ENCODE measurements at places on chromosomes 11 and 22.

DNA sequence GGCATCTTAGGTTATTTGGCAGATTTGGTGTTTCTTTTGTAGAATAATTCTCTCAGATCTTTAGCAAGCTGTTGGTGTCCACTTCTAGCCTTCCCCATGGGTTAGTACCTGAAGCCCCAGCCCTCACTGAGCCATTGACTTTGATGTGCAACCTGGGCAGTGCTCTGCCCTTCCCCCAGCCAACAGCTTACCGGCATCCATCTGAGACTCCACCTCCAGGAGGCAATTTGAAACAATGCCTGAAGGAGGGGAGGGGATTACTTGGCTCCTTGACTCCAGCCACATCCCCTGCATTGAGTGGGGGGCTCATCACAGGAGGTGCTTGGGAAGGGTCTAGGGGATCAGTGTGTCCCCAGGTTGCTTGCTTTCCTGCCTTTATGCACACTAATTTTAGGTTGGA lies 114.8 kb downstream of the TRIM29 start:
- DNase-seq = no peak

DNA sequence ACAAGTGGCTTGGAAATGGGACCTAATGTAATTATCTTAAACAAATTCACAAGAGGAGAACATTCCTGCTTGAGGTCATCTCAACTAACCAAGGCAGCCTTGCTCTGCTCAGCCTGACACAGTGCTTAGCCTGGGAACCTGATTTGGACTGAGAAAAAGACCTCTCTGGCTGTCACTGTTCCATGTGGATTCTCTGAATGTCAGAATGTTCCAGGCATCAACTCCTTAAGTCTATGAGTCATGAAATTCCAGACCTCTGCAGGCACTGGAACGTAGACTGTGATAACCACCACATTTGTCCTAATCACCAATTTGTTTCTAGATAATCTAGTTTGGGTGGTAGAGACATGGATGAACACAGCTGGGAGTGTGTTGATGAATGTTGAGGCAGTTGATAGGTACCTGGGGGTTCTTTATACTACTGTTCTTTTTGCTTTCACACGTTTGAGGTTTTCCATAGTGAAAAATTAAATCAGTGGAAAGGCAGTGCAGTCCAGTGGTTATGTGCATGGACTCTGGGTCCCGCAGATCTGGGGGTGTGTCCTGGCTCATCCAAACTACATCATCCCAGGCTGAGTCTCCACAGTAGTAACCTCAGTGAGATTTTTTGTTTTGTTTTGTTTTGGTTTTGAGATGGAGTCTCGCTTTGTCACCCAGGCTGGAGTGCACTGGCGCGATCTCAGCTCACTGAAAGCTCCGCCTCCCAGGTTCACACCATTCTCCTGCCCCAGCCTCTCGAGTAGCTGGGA lies 269.6 kb downstream of the MN1 start:
- DNase-seq = no peak

DNA sequence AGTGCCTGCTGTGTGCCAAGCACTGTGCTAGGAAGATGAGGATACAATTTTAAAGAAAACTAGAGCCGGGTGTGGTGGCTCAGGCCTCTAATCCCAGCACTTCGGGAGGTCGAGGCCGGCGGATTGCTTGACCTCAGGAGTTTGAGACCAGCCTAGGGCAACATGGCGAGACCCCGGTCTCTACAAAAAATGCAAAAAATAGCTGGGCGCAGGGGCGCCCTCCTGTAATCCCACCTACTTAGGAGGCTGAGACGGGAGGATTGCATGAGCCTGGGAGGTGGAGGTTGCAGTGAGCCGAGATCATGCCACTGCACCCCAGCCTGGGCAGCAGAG lies 8.3 kb downstream of the TPBGL start:
- DNase-seq = no peak

GRCh38 chr11:34407121-34407813 lies 31.5 kb upstream of the CAT start:
- no peak for DNase-seq

- DNase-seq = no peak
These were observed 329.1 kb downstream of the TMEM135 start for GRCh38 chr11:87366763-87367405.

- no peak for DNase-seq
These were observed 66.9 kb upstream of the TENM4 start for GRCh38 chr11:79507706-79508105.

- no peak for DNase-seq
These were observed 94.8 kb downstream of the PICALM start for GRCh38 chr11:85974122-85974521.

- DNase-seq = no peak
These were observed 37.5 kb downstream of the EHF start for GRCh38 chr11:34658071-34659015.

DNA sequence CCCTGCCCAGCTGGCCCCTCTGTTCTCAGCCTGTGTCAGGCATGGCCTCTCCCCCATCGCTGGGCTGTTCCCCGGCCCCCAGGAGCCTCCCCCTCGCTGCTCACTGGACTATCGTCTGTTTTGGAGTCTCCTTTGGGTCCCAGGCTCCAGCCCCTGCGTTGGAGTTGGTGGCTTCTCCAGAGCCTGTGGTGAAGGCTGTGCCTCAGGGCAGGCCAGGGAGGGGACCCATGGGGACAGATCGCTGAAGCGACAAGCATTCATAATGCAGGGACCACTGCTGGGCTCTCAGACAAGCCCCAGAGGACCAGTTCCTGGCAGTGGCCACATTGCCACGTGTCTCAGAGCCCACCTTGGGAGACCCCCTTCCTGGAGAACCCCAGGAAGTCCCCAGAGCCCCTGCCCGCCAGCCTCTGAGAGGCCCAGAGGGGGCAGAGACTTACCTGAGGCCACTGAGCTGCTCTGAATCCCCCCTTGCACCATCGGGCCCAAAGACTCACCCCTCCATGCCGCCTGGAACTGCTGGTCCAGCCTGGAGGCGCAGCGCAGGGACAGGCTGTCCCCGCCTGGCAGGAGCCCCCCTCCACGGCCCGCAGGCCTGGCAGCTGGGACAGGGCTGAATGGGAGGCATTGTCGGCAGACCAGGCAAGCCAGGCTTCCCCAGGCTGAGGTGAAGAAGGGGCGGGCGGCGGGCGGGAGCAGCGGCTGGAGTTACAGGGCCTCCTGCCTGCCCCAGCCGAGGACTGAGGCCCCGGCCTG lies at the start of gene CHADL:
Gene CHADL (minus strand): TSS at position 555 of the 756 bp plus-strand sequence. CDS start 50 bp downstream, at position 505.
- DNase-seq = no peak

DNA sequence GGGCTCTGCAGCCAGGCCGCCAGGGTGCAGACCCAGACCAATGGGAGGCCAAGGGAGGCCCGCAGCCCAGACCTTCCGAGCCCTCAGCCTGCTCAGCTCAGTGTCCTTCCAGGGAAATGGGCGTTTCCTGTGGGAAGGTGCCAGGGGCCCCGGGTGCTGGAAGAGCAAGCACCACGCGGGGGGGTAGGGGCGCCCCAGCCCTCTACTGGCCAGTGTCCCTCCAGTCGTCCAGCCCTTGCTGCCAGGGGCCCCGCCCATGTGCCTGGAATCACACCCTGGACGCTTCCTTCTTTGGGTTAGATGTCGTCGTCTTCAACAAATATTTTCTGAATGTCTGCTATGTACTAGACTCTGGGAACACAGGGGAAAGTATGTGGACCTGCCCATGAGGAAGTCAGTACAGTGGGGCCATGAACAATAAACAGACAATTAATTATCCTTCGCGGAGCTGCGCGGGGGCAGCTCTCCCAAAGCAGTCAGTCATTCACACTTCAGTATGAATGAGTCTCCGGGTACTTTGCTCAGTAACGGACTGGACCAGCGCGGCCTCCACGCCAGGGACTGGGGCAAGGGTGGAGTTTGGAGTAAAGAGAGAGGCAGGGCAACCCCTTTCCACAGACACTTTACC lies 60.2 kb downstream of the CDKN1C start:
- no peak for DNase-seq

DNA sequence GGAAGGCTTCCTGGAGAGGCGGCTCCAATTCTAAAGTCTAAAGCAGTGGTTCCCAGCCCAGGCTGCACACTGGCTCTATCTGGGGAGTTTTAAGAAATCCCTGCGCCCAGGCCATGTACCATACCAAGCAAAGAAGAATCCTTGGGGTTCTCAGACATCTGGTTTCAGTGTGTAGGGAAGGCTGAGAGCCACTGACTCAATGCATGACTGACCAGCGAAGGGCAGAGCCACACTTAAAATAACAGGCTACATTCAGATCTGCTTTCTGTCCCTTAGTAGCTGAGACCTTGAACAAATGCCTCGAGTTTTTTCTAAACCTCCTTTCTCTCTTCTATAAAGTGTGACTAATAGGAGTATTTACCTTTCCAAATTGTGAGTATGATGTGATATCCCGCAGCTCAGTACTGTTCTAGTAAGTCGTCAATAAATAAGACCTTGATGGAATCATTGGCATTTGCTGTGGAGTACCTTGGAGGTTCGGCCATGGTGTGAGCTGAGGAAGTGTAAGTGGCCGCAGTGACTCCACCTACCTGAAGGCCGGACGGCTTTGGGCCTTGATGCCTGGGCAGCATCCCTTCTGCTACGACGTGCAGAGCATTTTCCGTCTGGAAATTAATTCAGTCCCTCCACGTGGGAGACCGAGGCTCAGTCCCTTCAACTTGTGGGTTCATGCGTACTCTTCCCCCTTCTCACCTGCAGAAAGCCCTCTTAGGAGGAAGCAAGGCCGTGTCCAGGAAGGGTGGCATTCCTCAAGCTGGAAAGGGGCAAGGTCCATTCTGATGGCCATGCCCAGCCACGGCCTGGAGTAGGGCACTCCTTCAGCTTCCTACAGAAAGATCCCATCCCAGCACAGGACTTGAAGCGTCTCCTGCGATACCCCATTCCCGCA lies 25.1 kb downstream of the GLB1L2 start:
- DNase-seq = no peak

DNA sequence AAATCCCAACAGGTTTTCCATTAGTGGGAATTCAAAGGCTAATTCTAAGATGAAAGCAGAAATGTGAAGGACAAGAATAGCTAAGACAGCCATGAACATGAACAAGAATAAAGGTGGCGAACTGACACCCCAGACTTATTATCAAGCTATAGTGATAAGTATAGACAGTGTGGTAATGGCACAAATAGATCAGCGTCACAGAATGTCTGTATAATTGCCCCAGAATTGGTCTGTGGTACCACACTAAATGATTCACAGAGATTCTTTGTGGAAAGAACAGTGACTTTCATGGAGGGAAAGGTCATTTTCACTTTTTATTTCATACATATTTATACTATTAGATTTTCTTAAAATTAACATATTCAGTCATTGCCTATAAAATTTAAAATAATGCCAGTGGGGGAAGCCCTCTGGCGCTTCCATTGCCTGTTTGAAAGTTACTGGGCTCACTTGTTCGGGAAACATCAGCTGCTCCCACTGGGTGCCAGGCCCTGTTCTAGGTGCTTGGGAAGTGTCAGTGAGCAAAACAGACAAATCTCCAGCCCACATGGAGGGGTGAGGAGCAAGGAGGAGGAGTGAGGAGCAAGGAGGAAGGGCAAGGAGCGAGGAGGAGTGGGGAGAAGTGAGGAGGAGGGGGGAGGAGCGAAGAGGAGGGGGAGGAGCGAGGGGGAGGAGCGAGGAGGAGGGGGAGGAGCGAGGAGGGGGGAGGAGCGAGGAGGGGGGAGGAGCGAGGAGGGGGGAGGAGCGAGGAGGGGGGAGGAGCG lies 11.3 kb upstream of the NLRP6 start:
- no peak for DNase-seq

DNA sequence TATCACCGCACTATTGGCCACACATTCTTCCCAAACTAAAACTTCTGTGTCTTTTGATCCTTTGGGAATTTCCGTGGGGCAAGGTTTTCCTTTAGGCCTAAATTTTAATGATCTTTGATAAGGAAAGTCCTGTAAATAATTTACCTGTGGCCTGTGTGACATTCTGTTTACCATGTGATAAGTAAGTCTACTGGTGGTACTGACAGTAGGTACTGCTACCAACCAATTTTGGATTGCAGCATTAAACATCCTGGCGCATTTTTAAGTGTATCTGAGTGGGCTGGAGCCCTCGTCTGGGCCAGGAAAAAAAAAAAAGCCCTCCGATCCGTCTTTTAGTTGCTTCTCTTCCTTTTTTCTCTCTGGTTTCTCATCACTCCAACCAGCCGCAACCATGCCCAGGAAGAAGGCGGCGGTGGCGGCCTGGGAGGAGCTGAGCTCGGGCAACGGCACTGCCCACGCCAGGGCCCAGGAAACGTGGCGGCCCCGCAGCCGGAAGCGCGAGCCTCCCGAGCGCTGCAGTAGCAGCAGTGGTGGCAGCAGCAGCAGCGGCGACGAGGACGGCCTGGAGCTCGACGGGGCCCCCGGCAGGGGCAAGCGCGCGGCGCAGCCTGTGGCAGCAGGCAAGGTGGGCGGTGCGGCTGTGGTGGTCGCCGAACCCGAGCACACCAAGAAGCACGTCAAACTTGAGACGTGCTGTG lies 33.6 kb downstream of the ASRGL1 start:
- DNase-seq = no peak

All from stimulated activated CD4-positive, alpha-beta T cell treated with anti-CD3 and anti-CD28 coated beads, Interleukin-2, amount 100 ng/mL, for 48 hours (primary cell).